Smooth muscle cell of the coronary artery (primary cell): ENCODE measurements at places on chromosomes 3 and 15. TPM values are rescaled to one million over a fixed set of nuclear protein-coding genes. Genes with fewer than 3 reads are reported as not detected.

Gene CACNA2D3
- total RNA-seq = 0.38 and 0.59 TPM in 2 replicates

Gene FAM81A
- total RNA-seq = 0.35 TPM in 1 of 2 replicates, not detected in the other

Gene TM4SF18
- total RNA-seq = 0.15 and 2.5 TPM in 2 replicates

Gene STARD9
- total RNA-seq = 1.6 and 5.1 TPM in 2 replicates
